ENCODE measurements at places on chromosomes 3 and 15.

DNA sequence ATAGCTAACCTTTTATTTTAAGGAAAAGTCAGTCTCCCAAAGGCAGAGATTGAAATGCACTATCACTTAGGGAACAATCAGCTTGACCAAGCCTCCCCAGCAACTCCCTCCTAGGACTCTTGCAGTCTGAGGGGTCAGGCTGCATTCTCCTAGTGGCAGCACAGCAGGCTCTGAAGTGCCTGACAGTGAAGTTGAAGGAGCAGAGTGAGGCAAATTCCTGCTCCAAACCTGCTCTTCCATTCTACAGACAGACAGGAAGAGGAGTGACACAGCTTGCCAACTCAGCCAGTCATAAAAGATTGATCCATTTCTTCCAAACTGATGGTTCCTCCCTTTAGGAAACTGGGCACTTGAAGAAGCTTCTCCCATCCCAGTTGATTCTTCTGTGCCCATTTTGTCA lies 43.9 kb upstream of the SMAD3 start:
- DNase-seq, result no peak

GRCh38 chr15:74497584-74497983 lies 36.6 kb upstream of the UBL7 start:
- no peak for DNase-seq

DNA sequence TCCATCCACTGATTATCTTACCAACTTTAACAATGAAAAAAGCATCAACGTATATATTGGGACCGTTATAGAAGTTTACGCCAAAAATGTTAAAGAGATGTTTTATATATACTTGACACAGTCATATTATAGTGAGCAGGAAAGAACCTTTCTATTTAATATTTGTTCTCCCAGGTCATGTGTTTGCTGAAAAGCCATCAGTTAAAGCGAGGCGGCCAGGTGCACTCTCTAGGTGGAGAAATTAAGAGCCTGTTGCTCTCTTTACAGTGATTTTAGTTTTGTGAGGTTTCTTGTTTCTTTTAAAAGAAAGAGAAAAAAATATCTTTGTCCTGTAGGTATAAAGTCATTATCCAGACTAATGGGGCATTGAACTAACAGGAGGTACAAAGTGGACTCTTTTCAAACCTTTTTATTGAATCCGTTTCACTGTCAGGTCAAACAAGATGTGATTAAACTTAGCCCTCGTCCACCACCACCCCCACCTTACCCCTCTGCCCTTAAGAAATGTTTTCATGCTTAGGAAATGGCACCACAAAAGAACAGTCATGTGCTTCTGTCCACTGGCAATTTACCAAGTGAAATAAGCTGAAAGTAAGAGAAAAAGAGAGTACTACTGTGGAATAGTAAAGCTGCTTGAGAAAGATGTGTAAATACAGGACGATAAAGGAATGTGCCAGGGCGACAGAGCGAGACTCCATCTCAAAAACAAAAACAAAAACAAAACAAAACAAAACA lies 279.9 kb downstream of the PTPRG start:
- no peak for DNase-seq

DNA sequence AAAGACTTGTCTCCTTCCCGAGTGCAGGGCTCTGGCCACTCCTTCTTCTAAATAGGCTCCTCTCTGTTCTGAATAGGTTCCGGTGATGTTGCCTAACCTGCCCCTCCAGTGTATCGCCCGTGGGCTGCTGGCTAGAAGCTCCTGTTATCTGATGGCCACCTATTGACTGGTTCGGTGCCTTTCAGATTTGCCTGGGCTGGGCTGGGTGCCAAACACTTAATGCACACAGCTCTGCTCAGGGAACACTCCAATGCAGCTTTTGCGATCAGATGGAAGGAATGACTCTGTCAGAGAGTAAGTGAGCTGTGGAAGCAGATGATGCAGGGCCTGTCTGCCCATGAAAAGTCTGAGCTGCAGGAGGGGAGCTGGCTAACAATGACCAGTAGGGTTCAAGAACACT lies 112.9 kb downstream of the CORO2B start:
- no peak for DNase-seq

GRCh38 chr3:109122690-109123089 lies 4.8 kb upstream of the MORC1 start:
- no peak for DNase-seq

DNA sequence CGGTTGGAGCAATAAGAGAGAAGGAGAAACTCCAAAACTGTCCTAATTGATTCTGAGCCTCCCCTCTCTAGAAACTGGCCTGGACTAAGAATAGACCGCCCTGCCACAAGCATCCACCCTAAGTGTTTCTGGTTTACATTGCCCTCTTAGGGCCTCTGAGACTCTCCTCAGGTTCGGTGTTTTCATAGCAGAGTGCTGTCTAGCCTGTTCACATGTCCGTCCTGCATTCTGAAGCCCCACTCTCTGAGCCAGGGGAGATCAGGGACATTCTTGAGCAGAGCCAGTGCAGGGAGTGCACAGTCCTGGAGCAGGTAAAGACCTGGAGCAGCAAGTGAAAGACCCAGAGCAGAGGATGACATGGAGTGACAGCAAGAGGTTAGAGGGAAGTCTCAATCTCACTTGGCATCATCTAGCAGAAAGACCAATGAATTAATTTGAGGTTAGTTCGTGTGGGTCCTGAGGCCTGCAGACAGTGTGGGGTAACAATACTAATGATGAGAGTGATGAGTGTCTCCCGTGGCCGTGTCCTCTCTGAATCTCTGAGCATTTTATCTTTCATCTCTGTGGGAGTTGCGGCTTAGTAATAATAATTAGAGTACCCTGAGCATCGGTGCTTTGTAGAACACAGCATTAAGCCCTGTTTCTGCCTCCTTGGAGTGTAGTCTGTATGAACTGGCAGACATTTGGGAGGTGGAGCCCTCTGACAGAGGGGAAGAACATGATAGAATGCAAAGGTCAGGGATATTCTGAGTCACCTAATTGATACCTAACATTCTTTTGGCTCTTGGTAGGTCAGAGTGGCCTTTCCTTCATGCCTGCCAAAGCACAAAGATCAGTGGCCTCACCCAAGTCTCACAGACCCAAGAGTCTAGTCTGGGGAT lies 24.6 kb downstream of the MAPKBP1 start:
- no peak for DNase-seq

DNA sequence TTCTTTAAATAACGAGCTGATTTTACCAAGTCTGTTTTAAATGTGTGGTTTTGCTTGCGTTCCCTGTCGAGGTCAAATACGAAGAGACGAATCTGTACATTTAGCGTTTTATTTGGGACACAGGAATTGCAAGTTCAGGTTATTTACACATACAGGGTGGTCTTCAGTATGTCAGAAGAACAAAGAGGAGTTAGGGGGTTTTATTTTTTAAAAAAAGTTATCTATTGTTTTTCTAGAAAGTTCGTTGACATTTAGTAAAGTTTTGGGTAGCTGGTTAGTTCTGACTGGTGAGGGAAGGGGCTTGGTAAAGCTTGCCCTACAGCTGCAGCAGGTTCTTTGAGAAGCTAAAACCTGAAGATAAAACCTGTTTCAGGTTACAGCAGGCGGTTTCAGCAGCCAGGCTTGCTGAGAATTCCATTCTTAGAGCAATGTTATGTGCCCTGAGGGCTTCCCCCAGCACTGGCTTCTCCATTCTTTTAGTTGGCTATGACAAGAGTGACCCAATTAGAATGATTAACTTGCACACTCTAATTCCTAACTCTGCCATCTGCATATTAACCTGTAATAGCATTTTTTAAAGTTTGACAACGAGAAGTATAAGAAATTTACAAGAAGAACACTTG lies 815 bp upstream of the ZNF280D start:
- DNase-seq, result no peak

DNA sequence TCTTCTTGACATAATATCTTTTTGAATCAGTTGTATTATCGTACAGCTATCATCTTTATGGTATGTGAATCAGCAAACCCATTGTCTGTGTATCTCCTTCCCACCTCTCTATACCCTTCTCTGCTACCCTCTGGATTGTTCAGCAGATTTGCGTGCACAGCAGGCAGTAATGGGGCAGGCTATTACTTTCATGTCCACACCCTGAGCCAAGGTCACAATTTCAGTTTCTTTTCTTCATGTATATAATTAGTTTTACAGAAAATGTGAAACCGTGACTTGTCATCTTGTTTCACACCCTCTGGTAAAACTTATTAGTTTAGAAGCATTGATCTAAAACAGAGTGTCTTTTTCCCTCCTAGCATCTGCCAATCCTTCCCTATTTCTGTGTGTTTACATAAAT lies 770.4 kb upstream of the SEMA6D start:
- no peak for DNase-seq

DNA sequence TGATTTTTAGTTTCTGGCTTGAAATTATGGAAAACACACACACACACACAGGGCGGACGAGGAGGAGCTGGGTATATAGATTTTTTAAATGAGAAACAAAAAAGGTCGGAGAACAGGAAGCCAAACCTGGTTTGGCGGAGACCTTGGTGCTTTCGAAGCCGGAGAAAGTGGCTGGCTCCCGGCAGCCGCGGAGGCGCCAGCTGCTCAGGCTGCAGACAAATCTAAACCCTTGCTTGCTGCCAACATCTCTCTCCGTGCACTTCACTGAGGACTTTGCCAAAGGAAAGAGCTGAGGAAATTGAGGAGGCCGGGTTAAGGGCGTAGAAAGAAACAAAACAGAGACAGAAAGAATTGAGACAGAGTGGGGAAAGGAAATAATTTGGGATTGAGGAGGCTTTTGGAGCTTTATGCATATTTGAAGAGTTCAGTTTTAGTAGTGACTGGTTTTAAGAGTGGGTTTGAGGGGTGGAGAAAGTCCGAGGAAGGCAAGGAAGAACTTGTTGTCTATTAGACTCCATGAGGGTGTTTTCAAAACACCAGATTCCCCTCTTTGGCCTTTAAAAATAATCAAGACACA lies 2.2 kb downstream of the ZIC1 start:
- no peak for DNase-seq

GRCh38 chr15:60379525-60380274 lies 18.1 kb downstream of the ANXA2 start:
- DNase-seq, result no peak

DNA sequence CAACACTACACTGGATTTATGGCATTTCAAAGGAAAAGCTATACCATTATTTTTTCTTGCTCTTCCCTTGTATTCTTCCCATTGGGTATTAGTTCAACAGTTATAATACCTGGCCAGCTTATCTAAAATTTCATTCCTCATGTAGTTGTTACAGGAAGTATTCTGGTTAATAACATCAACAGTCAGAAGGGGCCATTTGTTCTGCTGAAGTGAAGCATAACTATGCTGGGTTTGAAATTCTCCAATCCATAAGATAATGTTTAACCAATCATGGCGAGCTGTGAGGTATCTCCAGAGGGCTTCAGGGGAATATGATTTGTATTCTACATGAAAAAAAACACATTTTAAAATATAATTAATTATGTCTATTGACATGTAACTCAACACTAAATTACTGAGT lies 43.4 kb downstream of the SPG11 start:
- DNase-seq, result no peak

DNA sequence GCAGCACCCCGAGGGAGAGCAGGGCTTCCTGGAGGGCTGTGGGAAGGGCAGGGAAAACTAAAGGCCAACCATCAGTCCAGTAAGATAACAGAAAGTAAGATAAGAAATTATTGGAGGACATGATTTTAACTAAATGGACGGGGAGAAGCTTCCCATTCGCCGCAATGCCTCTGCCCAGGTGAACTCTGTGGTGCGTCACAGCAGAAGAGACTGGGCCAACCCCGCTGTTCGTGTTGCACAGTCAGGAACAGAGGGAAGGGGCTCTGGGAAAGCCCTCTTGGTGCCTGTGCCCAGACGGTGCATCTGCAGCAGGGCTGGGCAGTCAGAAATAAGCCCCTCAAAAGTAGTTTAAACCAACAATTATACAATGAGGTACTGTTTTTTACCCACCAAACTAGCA lies 284.1 kb downstream of the OCA2 start:
- no peak for DNase-seq

DNA sequence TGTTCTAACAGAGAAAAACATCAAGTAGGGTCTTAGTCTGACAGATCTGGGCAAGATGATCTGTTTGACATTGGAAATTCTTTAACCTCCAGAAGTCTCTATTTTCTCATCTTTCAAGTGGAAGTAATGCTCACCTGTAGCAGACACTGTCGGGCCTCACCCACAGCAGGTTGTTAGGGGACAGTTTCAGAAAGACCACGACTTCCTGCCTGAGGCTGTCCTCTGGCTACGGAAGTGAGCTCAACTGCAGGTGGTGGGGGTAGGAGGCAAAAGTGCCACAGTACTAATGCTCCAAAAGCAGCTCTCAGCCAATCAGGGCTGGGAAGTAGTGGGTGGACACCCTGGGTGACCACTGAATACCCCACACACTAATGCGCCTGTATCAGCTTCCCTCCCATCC lies 111.4 kb upstream of the TOPAZ1 start:
- DNase-seq, result no peak

- DNase-seq, result no peak
Measured at GRCh38 chr3:25527801-25528200, 99.7 kb downstream of the RARB start.

Measured in stimulated activated CD8-positive, alpha-beta memory T cell treated with anti-CD3 and anti-CD28 coated beads, Interleukin-15, amount 100 ng/mL, for 1 hour (primary cell).